ENCODE measurements at places on chromosomes 1 and 21.
A peak's percentile ranks its signal among the peaks of the same experiment; 100 is the strongest.

GRCh38 chr1:86756062-86756406 lies 51.7 kb downstream of the SH3GLB1 start:
- no peak for DNase-seq

GRCh38 chr1:17531682-17532487 lies 7.6 kb upstream of the ARHGEF10L start:
- DNase-seq = no peak

DNA sequence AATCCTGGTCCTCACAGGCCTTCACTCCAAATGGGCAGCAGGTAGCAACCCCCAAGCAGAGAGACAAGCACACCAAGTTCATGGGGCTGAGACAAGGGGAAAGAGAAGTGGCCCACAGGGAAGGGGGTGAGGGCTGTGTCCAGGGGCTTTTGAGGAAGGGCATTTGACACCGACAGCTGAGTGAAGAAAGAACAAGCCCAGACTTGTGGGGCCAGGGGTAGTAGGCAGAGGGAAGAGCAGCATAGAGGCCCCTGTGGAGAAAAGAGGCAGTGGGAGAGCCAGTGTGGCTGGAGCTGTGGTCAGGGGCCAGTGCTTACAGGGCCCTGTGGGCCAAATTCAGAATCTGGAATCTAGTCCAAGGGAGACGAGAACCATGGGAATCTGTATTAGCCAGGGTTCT lies 85.4 kb downstream of the IGSF21 start:
- no peak for DNase-seq

DNA sequence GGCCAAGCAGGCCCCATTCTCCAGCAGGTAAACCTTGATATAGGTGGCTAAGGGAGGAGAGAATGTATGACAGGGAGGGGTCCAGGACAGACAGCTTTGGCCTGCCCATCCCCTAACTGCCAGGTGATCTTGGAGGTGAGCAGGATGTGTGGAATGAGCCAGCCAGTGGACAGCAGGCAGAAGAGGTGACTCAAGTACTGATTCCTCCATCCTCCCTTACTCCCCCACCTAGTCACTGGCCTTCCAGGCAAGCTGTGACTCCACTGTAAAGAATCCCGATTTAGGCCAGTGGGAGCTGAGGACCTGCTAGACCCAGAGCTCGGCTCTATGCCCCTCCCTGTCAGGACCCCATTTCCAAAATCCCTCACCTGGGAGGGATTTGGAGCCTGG lies 36.6 kb downstream of the RIMS3 start:
- DNase-seq = no peak

DNA sequence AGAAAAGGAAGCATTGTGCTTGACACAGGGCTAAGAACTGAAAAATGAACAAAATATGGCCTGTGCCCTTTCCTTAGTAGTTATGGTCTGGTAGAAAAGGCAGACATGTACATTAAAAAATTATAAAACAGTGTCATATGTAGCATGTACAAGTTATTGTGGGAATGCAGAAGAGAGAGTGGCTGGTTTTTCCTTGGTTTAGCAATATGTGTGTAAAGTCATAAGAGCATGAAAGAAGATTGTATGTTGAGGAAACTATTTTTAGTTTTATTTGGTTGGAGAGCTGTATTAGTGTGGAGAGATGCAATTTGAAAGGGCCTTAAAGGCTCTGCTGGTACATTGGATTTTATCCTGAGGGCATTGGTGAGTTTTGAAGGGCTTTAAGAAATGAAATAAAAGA lies 145.8 kb downstream of the PDE4B start:
- DNase-seq = no peak

- DNase-seq = peak; percentile 81
These were observed 18.7 kb downstream of the CNTN2 start for GRCh38 chr1:205061665-205062069.

- no peak for DNase-seq
These were observed 197.2 kb downstream of the NFIA start for GRCh38 chr1:61279570-61279969.

- peak; percentile 31 for DNase-seq
These were observed 24.9 kb downstream of the CSMD2 start for GRCh38 chr1:34140011-34140676.

DNA sequence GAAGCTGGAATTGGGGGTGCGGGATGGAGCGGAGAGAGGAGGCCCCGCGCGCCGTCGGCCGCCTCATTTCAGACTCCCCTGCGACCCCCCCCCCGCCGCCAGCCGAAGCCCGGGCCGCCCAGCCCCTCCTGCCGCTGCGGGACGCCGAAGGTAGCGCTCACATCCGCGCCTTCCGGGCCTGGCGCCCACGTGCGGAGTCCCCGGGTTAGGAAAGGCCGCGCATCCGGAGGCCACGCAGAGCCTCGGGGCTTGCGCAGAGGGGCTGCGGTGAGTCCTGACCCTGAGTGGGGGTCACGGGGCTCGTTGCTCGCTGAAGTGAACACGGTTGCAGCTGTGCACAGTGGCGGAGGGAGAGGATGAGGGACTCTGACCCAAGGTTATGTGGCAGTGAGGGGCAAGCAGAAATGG lies 552 bp upstream of the ZNF496 start:
- peak; percentile 63 for DNase-seq

DNA sequence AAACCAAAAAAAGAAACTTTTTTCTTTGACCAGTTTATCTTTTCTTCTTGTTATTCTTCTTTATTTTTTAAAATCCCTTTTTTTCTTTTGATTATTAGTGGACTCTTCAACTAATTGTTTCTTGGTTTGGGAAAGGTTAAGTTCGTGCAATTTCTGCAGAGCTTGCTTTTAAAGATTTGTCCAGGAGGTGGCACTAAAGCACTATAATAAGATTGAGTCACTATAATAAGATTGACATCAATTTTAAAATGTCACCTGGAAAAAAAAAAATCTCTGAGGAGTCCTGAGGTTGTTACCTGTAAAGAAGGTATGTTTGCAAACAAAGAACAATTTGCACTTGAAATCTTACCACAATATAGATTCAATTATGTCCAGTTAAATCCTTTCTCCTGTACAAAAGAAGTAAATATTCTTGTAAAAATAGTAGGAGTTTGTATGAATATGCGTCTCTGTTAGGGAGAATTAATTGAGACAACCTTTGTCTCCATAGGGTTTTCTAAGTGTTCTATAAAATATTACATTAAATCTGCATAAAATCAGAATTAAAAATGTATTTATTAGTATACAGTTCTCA lies 166.7 kb downstream of the ADGRL4 start:
- DNase-seq = peak; percentile 5

- no peak for DNase-seq
These were observed 441.5 kb downstream of the PLA2G4A start for GRCh38 chr1:187270256-187270655.

DNA sequence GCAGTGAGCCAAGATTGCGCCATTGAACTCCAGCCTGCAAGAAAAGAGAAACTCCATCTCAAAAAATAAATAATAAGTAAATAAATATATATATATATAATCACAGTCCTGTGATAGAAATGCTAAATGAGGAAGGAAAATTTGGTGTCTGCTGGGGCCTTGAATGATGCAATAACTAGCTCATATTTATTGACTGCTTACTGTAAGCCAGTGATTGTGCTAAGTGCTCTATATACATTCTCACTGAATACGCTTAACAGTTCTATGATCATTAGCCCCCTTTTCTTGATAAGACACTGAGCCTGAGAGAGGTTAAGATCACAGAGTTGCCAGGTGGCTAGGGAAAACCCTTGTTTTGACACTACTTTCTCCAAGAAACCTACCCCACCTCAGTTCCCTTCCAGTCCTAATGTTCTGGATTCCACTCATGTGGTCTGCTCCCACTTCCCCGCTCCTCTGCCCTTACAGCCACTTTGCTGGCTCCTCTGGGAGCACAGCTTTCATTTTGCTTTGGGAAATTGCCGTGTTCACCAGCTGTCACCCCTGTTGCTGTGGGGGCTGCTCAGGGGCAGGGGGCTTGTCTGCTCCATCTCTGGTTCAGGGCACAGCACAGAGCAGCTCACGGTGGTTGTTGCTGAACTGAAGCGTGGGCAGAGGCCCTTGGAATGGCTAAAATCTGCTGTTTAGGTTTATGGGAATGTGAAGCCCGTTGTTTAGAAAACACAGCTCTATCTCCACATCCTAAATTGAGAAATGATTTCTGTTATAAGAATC lies 2.5 kb upstream of the BMP8A start:
- no peak for DNase-seq

All from germinal center (tissue), 1 donor.